T-cell (primary cell): ENCODE measurements at places on chromosomes 2 and 18.

- no peaks in the 10 kb centered on the region for H3K36me3 ChIP-seq
- H3K4me1 ChIP-seq: no peaks in the 10 kb centered on the region
- no peak for DNase-seq
- no peak overlapping the region for H3K4me3 ChIP-seq
Observed at GRCh38 chr2:152510621-152511020, 175.6 kb downstream of the FMNL2 start.

DNA sequence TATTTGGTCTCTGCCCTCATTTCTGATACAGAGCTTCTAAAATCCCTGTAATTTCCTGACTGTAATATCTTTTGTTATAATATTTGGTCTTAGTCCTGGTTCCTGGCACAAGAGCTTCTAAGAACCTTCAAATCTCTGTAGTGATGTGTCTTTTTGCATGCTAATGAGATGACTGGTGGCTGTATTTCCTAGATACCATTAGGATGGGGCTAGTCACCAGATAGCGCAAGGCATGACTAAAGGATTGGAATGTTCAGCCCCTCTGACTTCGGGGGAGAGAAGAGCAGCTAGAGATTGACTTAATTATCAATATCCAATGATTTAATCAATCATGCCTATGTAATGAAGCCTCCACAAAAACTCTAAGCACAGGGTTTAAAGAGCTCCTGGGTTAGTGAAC lies 620.8 kb upstream of the ACVR2A start:
- no peaks in the 10 kb centered on the region for H3K27me3 ChIP-seq
- H3K4me1 ChIP-seq: no peaks in the 10 kb centered on the region
- no peak overlapping the region for H3K27ac ChIP-seq
- H3K4me3 ChIP-seq: no peak overlapping the region
- no peak for DNase-seq

DNA sequence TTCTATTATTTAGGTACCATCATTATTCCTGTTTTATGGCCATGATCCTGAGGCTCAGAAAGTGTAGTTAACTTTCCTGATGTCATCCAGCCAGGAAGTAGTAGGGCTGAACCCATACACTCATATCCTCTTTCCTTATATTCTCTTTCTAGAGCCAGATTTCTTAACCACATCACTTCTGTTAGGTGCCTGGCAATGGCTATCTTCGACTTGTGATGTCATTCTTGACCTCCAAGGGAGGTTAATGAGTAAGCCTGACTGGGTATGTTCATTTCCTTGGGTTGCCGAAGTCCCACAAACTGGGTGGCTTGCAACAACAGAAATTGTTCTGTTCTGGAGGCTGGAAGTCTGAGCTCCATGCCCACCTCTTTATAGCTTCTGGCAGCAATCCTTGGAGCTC lies 43.4 kb downstream of the ITGB6 start:
- no peak overlapping the region for H3K4me3 ChIP-seq
- no peak overlapping the region for H3K27ac ChIP-seq
- H3K36me3 ChIP-seq: no peaks in the 10 kb centered on the region
- no peaks in the 10 kb centered on the region for H3K27me3 ChIP-seq

GRCh38 chr2:129861666-129862288 lies 117.7 kb upstream of the RAB6C start:
- no peaks in the 10 kb centered on the region for H3K36me3 ChIP-seq
- DNase-seq: no peak

- H3K4me1 ChIP-seq: peaks cover 2% of the 10 kb centered on the region
- H3K4me3 ChIP-seq: no peak overlapping the region
- no peak overlapping the region for H3K27ac ChIP-seq
- H3K27me3 ChIP-seq: no peaks in the 10 kb centered on the region
- DNase-seq: no peak
Observed at GRCh38 chr18:35535297-35535696, 37.5 kb upstream of the INO80C start.

GRCh38 chr2:158478237-158478636 lies 21.5 kb downstream of the PKP4 start:
- no peak overlapping the region for H3K27ac ChIP-seq
- H3K27me3 ChIP-seq: no peaks in the 10 kb centered on the region
- DNase-seq: no peak
- no peaks in the 10 kb centered on the region for H3K4me1 ChIP-seq

GRCh38 chr2:34979148-34979547 lies 1376.4 kb upstream of the CRIM1 start:
- no peak overlapping the region for H3K4me3 ChIP-seq
- H3K4me1 ChIP-seq: no peaks in the 10 kb centered on the region
- H3K36me3 ChIP-seq: no peaks in the 10 kb centered on the region
- H3K27me3 ChIP-seq: no peaks in the 10 kb centered on the region
- no peak for DNase-seq

DNA sequence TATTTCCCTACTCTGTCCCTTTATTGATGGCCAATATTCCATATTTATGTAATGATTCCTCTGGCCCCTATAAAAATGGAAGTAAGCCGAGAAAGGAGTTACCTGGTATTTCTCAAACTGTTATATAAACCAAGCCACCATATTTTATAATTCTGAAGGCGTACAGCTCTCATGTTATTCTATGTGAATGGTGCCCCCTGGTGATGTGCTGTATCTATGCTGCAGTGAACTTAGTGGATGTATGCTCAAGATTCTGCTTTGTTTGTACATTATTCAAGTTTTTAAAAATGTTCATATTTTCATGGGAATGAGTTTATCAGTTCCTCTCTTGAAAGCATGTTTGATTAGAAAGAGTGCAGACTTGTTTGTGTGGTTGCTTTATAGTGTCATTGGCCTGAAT lies 194.5 kb upstream of the LRRTM1 start:
- H3K36me3 ChIP-seq: no peaks in the 10 kb centered on the region
- H3K27ac ChIP-seq: no peak overlapping the region
- DNase-seq: no peak
- H3K4me3 ChIP-seq: no peak overlapping the region
- H3K27me3 ChIP-seq: no peaks in the 10 kb centered on the region
- no peaks in the 10 kb centered on the region for H3K4me1 ChIP-seq

DNA sequence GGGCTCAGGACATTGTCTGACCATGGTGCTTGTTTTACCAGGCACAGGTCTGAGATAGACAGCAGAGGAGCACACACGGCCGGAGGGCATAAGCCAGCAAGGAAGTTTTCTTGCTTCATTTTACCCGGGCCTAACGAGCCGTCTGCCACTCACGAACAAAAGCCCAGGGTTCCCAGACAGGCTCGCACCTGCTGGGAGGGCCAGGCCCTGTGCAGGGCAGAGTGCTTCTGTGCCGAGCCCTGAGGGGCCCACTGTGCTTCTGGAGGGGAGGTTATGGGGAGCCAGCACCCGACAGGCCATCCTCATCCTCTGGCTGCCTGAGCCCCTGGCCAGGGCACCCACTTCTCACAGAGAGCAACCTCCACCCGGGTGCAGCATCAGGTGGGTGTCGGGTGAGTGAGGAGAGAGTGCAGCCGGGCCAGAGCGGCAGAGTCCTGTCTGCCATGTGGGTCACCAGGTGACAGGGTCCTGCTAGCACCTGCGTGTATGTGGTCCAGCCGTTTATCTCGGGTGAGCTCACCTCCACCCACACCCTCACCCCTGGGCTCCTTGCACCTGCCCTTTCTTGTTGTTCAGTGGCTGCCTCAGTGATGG lies 297.9 kb downstream of the NDUFA10 start:
- H3K27ac ChIP-seq: no peak overlapping the region
- H3K4me3 ChIP-seq: no peak overlapping the region
- no peaks in the 10 kb centered on the region for H3K27me3 ChIP-seq
- peaks cover 5% of the 10 kb centered on the region for H3K4me1 ChIP-seq
- no peak for DNase-seq

GRCh38 chr2:66408905-66409304 lies 26.0 kb upstream of the MEIS1 start:
- H3K4me1 ChIP-seq: no peaks in the 10 kb centered on the region
- no peaks in the 10 kb centered on the region for H3K36me3 ChIP-seq
- DNase-seq: no peak
- no peak overlapping the region for H3K27ac ChIP-seq
- no peaks in the 10 kb centered on the region for H3K27me3 ChIP-seq

DNA sequence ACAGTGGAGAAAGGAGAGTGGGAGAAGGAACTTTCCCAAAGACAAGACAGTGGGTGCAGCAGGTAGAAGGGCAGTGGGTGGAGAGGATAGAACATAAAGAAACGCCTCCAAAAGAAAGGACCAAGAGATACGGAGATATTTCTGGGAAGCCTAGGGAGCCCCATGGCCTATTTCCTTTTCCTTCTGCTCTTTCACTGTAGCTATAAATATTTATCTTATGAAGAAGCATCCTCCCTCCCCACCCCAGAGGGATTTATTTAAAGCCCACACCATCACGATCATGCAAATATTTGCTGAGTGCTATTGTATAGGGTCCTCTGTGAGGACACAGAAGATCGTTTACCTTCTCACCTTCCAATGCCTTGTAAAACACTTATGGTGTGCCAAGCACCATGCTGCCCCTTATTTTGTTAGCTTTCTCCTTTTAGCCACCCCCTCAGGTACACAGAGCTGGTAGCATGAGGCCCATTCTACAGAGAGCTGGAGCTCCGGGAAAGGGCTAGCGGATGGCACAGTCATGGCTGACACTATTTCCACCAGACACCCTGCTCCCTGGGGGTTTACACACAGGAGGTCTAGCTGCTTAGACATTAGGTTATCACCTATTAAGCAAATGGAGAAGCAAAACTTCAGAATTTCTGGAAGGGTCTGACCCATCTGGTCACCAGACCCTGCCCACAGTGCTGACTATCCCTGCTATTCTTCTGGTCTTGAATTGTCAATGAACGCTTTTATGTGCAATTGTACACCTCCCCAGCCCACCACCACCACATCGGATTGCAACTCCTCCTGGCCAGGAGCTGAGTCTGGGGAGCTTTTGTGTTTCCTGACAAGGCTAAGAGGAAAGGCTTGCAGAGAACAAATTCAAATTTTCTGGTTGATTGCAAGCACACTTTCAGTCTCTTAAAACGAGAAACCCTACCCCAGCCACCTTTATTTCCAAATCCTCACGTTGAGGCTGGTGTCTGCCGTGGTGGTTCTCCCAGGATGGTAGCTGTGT lies 91.8 kb upstream of the KLF7 start:
- no peaks in the 10 kb centered on the region for H3K36me3 ChIP-seq
- H3K4me3 ChIP-seq: no peak overlapping the region
- DNase-seq: no peak
- no peak overlapping the region for H3K27ac ChIP-seq
